ENCODE measurements at places on chromosomes 16 and 17.

DNA sequence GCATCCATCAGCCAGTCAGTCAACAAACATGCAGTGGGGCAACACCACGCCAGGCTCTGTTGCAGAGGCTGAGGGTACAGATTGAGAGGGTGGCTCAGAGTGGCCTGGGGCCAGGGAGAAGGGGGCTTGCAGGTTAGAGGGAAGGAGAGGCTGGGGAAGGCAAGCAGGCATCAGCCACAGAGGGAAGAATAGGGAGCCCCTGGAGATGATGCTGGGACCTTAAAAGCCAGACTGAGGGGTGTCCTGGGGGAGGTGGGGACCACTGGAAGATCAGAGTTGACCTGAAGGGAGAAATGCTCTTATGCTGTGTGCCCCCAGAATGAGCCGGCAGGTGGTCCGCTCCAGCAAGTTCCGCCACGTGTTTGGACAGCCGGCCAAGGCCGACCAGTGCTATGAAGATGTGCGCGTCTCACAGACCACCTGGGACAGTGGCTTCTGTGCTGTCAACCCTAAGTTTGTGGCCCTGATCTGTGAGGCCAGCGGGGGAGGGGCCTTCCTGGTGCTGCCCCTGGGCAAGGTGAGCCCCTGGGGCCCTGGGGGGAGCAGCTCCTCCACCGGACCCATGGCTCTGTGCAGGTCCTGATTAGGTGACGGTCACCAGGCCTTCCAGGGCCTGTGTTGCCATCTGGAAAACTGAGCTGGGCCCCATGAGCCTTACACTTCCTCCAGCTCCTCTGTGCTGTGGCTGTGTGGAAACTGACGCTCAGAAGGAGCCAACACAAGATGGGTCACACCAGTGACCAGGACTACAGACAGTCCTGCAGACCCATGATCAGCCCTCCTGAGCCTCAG is 1.7 kb downstream of the CORO1A start:
- no peak for DNase-seq

DNA sequence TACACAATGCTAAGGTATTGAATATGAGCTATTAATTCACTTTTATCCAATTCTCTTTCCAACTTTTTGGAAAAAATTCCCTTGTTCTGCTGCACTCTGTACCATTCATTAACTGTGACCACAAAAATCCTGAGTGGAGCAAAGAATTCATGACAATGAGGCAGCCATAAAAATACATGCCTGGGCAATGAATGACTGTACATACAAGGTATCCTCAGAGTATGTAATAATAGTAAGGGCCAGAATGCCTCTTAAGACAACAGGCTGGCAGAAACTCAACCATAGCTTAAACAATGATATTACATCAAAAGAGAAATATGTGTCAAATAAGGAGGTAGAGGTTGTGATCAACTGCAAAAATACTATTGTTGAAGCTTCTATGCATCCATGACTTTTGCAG is 74.7 kb upstream of the CA10 start:
- no peak for DNase-seq

DNA sequence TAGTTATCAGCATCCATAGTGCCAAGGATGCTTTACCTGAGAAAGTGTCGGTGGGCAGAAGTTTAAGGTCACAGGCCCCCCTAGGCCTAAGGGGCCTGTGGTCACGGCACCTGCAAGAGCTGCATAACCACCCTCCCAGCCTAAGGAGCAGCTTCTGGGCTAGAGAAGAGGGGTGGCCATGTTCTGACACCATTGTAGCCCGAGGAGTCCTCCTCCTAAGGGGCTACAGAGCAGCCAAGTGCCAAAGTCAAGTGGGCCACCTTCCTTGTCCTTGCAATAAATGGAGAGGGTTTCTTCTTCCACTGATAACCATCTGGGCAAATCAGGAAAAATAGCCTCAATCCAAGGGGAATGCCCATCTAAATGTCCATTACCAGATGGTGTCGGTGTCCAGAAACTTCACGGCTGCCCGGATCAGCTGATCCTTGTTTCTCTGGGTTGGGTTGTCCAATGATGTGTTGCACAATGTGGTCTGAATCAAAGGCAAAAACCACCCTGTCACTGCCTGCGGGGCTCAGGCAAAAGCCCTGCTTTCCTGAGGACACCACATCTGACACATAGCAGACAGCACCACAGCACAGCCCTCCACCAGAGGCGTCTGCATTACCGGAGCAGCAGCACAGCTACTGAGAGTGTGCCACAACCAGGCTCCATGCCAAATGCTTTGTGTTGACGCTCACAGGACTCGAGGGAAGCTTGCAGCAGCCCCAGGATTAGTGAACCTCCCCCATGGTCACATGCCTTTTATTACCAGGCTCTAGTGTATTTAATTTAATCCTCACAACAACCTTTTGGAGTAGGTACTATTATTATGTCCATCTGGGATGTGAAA is 12.8 kb downstream of the ATPAF2 start:
- DNase-seq = no peak

GRCh38 chr17:48295362-48296288 is 134.4 kb downstream of the SKAP1 start:
- no peak for DNase-seq

DNA sequence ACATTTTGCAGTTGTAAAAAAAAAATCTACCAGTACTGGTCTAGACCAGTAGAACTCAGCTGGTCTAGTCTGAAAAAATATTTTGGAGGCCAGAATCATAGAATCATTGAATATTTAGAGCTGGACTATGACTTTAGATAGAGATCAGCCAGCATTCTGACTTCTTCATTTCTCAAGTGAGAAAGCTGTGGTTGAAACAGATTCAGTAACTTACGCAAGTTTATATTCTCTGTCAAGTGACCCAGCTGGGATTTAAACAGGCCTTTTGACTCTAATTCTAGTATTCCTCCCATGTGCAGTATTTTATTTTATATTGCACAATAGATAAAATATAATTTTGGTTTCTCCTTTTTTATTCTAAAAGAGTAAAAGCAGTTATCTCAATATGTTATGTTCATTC is 4.9 kb downstream of the TNRC6A start:
- DNase-seq = no peak
